ENCODE measurements at places on chromosomes 1 and 21.
A peak's percentile ranks its signal among the peaks of the same experiment; 100 is the strongest.

DNA sequence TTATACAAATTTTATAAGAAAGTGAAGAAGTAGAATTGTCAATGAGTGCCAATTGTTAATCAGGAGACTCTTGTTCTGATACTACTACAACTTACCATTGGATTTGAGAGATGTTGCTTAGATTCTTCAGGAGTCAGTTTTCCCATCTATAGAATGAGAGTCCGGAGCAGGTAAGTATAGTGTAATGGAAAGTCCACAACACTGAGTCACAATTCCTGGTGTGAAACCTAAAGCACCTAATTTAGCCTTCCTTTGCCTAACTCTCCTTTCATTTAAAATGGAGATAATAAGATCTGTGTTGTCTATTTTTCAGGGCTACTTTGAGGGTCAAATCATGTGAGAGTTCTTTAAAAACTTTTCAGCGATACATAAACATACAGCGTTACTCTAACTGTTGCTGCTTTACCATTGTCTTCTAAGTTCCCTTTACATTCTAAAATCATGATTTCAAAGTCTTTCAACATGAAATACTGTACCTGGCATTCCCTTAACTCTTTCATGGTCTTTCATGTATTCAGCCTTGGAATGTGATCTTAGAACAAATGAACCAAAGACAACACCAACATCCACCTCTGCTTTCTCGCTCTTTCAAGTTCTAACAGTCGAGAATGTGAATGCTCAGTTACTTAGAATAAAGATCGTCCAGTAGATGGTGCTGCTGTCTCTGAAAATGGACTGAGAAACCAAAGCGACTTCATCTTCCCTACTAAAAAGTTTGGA, 90.9 kb downstream of the SLC30A10 start:
- no peak for DNase-seq

DNA sequence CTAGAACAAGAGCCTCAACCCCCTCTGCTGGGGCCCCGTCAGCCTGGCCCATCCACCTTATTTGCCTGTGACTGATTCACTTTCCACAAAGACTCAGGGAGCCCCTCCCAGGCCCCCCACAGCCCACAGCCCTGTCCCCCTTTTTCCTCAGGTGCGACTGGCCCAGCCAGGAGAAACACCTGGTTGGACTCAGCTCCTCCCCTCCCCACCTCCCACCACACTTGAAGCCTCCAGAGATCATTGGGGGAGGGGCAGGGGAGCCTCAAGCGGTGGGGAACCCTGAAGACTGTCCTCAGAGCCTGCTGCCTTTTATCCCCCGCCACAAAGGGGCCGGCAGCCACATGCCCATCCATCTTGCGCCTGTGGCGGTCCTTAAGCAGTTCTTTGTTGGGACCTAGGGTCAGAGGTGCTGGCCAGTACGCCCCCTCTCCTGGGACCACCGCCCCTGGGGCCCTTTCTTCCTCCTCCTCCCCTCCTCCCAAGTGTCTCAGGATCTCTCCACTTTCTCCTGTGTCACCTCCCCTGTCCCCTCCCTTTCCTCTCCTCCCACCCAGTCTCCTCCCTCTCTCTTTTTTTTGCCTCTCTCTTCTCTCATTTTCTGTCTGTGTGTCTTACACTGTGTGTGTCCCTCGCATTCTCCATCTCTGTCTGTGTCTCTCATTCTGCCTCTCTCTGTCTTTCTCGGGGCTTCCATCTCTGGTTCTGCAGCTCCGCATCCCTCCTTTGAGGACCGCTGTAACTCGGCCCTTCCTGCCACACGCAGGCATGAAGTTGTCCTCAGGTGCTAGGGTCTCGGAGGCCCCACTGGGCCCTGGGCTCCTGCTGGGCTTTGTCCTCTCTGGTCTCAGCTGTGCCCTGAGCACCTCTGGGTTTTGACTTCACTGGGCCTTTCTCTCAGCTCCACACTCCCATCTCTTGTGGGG, 12.2 kb downstream of the CRABP2 start:
- DNase-seq: no peak

GRCh38 chr1:215761446-215761845, 194.3 kb downstream of the KCTD3 start:
- DNase-seq: no peak

DNA sequence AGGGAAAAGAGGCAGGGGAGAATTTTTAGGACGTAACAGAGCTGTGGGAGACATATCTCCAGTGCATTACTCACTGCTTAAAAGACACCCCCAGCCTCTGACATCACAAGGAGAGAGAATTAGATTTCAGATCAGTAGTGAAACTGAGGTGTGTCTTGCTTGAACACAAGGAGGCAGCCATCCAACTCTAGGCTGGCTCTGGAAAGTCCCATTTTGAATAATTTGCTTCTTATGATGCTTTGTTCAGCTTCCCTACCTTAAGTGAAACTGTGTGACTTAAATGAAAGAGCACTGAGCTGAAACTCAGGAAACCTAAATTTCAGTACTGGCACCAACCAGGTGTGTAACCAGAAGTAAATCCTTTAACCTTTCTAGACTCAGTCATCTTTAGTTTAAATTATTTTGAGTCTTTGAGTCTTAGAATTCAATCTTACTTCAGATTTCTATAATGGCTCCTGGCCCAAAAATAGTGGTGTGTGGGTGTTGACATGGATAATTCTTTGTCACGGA, 251.6 kb upstream of the SGIP1 start:
- DNase-seq: no peak

- no peak for DNase-seq
These were observed 14.4 kb downstream of the SPOCD1 start for GRCh38 chr1:31801458-31801857.

GRCh38 chr1:194829492-194829891, 1643.1 kb upstream of the B3GALT2 start:
- no peak for DNase-seq

DNA sequence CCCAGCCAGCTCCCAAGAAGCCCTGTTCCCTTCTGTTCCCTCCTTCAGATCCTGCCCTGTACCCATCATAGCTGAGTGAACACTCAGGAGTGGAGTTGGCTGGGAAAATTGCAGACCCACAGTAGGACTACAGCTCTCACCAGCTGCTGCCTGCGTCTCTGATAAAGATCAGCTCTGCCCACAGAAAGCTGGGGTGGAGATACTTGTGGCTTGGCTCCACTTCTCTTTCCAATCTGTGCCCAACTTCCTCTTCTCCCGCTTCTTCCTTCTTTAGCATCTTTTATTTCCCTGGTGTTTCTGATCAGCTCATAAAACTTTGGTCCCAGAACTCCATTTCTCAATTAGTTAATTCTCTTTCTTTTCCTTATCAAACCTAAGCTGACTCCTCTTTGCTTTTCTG, 5.5 kb upstream of the CD1A start:
- DNase-seq: no peak

DNA sequence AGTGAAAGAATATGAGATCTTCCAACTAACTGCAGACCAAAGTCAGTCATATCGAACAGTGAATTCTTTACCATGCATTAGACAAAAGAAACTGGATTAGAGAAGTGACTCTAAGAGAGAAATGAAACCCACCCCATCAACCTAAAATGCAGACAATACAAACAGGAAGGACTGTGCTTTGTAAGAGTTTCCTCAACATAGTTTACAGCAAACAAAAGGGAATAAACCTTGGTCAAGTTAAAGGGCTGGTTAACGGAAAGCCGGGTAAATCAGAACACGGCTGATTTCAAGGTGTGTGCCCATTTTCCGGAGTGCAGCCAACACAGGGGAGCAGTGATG, 39.2 kb downstream of the SIPA1L2 start:
- DNase-seq: no peak

GRCh38 chr1:22569269-22569668, 6.0 kb downstream of the EPHA8 start:
- no peak for DNase-seq

GRCh38 chr1:192958871-192959270, 100.3 kb downstream of the UCHL5 start:
- DNase-seq: no peak

DNA sequence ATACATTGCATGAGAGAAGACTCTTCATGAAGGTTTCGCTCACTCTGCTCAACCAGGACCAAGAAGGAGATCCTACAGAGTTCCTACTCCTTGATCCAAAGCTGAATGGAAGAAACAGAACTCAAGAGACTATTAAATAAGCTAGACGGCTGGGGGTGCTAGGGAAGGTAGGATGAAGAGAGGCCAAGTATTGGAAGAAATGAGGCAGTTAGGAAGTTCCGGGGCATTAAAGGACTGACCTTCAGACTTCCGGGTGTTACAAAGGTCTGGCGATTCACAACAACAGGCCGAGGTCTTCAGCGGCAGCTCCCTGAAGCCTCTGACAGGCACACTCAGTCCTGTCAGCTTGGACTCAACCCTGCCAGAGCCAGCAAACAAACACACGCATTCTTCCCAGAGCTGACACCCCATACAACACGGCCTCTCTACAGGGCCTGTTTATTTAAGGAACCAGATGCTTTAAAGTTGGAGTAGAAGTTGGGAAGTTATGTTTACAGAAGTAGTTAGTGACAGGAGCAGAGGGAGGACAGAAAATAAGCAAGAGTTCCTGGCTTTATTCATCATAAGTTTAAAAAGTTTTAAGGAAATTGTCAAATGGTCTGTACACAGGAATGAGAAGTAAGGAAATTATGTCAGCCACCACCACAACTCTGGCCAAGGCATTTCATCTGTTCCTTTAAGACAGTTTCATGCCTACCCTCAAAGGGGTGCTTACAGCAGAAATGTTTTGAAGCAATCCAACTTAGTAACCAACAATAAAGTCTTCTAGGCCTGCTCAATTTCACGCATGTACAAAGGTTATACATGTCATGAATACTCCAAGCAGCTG, 4.7 kb downstream of the SORT1 start:
- no peak for DNase-seq

DNA sequence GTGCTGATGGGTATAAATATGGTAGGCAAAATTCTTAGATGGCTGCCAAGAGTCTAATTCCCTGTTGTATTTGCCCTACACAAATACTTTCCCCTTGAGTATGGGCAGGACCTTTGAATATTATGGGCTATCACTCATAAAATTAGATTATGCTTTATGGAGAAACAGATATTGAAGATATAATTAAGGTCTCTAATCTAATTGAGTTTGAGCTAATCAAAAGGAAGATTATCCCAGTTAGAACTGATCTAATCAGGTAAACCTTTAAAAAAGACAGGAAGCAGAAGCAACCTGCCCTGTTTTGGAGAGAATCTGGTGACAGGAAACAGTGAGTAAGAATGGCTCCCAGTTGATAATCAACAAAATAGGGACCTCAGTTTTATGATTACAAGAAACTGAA, 609.0 kb upstream of the PRMT6 start:
- DNase-seq: no peak

GRCh38 chr1:227788271-227789083, 27.0 kb upstream of the PRSS38 start:
- peak; percentile 43 for DNase-seq

DNA sequence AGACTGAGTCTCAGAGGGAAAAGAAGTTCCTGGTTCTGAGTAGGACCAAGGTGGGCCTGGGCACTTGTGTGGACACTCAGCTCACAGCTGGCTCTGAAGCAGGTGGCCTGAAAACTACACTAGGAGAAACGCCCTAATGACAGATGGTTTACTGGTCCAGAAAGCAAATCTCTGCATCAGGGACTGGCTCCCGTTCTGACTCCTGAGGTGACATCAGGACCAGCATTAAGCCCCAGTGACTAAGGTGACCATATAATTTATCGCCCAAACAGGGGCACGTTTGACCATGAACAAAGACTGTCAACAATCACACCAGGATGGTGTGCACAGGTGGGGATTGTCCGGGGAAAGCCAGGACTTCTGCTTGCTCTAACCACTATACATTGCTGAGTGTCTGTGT, 12.2 kb upstream of the CD34 start:
- no peak for DNase-seq

DNA sequence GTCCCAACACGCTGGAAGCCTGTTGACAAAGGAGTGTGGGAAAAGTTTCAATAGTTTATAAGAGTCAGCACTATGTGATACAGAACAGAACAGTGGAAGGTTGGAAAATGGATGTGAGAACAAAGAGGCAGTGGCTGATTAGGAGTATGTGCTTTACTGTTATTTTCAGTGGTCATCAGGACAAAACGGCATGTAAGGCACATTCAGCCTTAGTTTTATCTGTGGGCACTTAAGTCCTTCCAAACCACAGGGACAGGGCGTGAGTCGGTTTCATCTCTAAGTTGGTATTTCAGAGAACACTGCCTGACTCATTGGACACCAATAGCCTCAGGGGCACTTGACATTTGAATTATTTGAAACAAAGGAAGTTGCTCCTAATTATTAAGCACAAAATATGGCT, 306.9 kb downstream of the ASTN1 start:
- DNase-seq: no peak

GRCh38 chr1:61640531-61641530, 84.1 kb downstream of the TM2D1 start:
- no peak for DNase-seq

- DNase-seq: no peak
These were observed 49.6 kb upstream of the KCTD3 start for GRCh38 chr1:215517441-215517891.

DNA sequence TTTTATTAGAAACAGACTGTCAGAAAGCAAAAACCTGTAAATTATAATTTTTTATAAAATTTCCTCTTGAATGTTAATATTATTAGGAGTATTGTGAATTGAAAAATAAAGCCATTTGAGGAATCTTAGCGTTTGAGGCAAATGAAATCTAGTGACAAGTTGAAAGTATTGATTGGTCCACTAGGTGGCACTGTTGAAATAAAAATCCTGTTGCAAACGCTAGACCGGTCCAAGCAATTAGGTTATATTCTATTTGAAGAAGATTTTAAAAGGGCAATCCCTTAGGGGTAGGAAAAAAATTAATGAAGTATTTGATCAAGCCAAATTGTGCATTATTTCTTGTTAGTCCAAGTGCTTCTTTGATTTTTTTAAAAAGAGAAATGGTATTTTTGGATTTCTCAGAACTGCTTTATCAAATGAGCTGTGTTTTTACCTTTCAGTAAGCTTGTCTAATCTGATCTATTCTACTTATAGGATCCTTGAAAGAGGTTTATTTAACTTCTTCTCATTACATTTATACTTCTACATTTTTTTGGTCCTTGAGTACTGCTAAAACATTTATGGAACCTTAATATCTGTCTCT, 57.7 kb downstream of the ATG4C start:
- DNase-seq: no peak

- no peak for DNase-seq
These were observed 307.3 kb upstream of the USP24 start for GRCh38 chr1:55522353-55522903.

GRCh38 chr1:12185036-12185917, 18.5 kb downstream of the TNFRSF1B start:
- no peak for DNase-seq
